Activated CD8-positive, alpha-beta memory T cell treated with anti-CD3 and anti-CD28 coated beads for 1 hour (primary cell): ENCODE measurements at places on chromosomes 3 and 15.

DNA sequence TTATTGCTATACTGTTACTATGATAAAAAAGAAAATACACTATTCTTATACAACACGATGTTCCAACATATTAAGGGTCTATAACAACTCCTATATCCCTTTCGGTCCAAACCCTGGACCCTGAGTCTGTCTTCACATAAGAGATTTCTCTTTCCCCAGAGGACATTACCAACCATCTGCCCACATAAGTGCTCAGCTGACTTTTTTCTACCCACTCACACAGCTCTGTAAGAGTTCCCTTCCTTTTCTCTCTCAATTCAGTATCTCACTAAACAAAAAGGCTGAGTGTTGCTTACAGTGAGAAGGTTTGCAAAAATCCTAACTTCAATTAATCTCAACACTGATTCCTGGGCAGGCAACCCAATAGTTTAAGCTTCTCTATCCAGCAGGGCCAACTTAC, 30.5 kb downstream of the ITGB5 start:
- no peak for DNase-seq

DNA sequence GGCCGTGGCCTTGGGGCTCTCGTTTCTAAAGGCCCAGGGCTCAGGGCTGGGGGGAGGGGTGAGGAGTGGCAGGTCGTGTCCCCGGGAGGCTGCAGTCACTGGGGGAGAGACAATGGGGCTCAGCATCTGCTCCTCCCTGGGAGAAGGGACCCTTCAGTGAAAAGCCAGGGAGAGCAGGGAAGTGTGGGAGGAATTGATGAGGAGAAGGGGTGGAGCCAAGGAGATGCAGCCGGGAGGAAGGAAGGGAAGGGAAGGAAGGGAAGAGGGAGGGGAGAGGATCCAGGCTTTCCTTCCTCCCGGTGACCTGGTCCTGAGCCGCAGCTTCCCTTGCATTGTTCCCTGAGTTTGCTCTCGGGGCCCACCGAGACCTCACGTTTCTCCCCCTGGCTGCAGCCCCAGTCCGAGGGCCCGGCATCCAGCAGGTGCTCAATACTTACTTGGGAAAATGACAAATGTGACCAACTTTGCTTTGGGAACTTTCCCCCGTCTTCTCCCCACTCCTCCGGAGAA, 1.4 kb upstream of the ZNF710 start:
- no peak for DNase-seq

DNA sequence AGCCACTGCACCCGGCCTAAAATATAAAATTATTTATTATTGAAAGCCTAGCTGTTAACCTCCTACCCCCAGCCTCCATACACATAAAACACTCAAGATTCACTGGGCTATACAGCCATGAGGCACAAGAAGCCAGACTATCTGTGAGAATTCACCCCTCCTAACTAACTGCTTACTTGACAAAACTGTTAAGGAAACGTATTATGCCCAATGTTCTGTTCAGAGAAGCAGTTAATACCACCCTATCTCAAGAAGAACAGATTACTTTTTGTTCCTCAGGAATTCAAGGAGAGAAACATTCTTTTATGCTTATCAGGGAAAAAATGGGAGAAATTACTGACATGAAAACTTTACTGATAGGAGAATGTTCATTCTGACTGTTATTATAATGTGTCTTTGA, 144.1 kb downstream of the BBX start:
- no peak for DNase-seq

DNA sequence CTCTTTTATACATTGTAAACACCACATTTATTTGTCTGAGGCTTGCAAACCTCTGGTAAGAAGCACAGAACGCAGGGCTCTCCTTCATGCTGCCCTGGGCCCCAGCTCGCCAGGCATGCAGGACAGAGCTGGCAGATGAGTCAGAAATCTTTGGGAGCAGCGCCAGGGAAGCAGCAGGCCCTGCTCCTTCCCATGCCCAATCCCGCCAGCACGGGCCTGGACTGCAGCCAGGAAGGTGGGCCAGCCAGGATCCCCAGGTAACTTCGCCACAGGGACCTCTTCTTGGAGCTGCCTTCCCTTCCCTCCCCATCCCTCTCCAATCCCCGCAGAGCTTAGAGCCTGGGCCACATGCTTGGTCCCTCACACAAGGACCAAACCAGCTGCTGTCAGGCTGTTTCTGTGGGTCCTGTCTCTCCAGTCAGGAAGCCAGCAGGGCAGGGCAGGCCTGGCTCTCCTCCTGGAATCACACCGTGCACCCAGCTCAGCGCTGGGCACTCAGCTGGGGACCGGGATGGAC, 8.8 kb downstream of the STOML1 start:
- no peak for DNase-seq

DNA sequence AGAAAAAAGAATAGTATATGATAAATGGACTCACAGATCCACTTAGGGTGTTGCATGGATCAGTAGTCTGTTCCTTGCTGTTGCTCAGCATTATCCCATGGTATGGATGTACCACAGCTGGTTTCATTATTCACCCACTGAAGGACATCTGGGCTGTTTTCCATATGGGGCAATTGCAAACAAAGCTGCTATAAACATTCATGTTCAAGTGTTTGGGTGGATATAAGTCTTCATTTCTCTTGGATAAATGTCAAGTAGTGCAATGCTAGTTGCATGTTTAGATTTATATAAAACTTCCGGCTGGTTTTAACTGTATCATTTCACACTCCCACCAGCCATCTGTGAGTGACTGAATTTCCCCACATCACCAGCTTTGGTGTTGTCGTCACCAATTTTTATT, 137.7 kb downstream of the ASB7 start:
- DNase-seq: no peak

DNA sequence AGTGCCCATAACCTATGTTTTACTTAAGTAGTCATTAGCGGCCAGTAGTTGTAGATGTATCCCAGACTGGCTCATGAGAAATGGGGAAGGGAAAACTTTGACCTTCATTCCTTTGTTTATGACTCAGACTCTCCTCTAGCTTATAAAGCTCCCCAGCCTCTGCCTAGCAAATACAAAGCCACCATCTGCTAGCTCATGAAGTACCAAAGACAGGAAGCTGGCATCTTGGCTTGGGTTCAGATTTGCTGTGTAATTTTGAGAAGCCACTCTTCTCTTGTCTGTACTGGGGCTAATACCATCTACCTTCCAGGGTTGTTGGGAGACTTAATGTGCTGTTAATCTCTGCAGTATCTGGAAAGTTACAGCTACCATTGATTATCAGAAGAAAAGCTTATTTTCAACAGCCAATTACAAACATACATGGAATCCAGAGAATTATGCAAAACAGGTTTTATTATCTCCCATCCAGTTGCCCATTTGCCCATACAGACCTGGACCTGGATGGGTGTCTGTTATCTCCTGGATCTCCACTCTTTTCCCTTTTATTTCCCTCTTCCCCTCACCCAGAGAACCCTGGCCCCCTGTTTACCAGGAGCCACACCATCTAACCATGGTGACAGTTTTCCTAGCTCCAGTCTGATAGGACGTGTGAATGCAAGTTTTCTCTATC, 153.8 kb downstream of the SEMA6D start:
- DNase-seq: no peak

DNA sequence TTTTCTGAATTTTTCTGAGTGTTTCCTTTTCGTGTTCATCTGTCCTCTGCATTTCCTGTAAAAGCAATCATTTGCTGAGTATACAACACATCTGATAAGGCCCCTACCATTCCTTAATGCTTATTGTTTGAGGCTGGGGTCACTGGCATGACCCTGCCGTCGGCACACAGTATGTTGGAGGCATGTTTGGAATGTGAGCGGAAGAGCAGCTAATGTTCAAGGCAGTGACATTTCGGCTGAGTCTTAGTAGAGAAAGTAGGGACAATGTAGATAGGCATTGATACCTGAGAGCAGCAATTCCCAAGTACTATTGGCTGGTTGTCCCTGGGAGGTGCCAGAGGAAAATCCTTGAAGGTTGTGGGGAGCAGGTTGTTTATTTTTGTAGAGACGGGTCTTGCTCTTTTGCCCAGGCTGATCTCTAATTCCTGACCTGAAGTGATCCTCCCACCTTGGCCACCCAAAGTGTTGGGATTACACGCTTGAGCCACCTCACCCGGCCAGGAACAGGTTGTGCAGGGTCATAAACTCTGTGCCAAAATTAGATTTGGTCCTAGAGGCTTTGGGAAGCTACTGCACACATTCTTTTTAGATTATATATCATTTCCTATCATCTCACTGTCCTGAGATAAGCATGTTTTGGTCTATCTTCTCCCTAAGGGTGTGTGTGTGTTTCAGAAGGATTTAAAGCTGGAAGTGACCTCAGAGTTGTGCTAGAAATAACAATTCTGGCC, 13.5 kb downstream of the PTPN23 start:
- DNase-seq: no peak

GRCh38 chr3:151445273-151446001, 15.4 kb downstream of the IGSF10 start:
- no peak for DNase-seq

- DNase-seq: no peak
Measured at GRCh38 chr3:195554458-195554857, 11.3 kb upstream of the PPP1R2 start.

DNA sequence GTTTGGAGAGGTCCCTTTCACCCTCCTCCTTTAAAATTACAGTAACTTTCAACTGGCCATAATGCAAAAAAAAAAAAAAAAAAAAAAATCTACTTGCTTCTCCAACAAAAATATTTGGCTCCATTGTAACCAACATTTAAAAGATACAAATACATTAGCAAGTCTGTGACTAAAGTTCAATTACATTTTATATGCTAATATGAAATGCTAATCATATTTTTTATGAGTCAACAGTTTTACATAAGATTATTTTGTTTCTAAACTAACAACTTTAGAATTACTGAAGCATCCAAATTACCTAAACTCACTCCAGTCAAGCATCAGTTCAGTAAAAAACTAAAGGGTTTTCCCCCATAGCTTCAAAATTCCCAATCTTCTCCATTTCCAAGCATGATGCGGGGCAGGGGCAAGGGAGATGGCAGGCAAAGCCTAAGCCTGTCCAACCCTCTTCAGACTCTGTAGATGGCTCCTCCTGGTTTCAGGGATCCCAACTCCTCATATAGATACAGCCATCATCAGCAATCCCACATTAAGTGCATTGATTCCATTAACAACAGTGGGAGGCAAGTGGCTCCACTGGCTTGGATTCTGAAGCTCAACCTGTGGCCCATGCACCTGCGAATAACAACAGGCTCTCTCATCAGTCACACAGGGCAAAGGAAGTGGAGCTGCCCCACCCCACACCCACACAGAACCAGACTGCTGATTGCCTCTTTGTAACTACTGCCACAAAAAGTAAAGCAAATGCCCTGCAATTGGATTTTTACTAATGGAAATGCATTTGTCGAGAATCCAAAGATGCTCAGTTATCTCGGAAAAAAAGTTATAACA, 15.0 kb downstream of the SFMBT1 start:
- peak; percentile 8 for DNase-seq

DNA sequence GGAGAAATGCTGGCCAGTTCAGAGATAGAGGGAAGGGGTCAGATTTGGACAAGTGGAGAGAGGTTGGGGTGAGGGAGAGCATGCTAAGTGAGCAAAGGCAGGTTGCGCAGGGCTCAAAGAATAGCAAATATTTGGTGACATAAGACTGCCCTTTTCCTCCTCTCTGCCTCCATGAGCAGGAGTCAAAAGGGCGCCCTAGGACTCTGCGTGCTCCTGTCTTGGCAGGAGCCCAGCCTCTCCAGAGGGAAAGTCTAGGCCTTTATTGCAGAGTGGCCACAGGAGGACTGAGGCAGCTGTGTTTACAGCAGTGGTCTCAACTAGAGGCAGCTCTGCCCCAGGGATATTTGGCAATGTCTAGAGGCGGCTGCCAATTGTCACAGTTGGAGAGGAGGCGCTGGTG, 165.6 kb downstream of the FAM43A start:
- DNase-seq: no peak

- no peak for DNase-seq
Measured at GRCh38 chr3:179156170-179156569, 8.0 kb downstream of the PIK3CA start.

GRCh38 chr3:12988728-12989454, 84.3 kb downstream of the IQSEC1 start:
- no peak for DNase-seq

DNA sequence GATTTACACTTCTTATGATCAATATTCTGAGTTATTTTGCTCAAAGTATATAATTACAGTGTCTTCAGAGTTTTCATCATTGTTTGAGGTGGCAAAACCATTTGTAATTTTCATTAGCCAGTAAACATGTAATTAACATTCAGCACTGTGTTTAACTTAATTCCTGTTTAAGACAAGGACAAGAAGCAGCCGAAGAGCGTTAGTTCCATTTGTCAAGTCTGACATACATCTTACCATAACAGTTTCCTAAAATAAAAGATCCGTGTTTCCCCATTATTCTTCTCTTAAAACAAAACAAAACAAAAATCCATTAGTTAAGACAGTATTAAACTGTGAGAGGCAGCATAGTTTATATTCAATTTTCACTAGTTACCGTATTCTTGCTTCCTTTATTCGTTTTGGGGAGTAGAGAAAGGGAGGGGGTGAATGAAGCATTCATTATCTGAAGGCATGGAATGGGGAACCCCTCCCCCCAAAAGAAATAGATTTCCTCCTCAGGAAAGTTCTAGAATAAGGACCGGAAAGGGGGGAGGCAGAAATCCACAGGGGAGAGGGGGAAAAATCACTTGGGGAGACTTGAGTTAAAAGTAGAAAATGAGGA, 5.5 kb upstream of the NR2F2 start:
- no peak for DNase-seq

- DNase-seq: no peak
Measured at GRCh38 chr3:50342813-50343633, 2.4 kb upstream of the RASSF1 start.

DNA sequence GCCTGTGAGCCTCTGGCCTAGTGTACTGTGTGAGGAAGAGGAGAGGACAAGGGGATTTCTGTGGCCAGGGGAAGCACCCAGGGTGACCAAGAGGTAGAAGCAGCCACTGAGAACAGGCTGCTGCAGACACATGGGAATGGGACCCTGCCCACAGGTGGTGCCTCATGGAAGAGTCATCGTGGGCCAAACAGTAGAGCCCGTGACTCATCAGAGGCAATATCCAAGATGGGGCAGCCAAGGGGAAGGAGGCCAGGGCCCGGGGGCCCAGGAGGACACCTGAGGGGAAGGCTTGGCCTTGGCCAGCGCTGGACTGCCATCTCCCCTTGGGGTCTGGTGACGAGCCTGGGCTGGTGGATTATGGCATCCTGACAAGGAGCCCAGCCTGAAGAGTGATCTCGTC, 275.0 kb upstream of the LYSMD4 start:
- DNase-seq: no peak

- DNase-seq: peak; percentile 6
Measured at GRCh38 chr3:120742849-120743365, 363 bp downstream of the GTF2E1 start.
